ENCODE measurements at places on chromosomes 12 and 14.

GRCh38 chr14:35509846-35510245 is 24.1 kb upstream of the INSM2 start:
- no peak for DNase-seq

GRCh38 chr12:57549909-57550640 is at the start of gene KIF5A:
Gene KIF5A (plus strand): TSS chr12:57550044. CDS start chr12:57550272, 228 bp downstream.
- DNase-seq = peak; percentile 13

- no peak for DNase-seq
Measured at GRCh38 chr14:30063746-30064145, 136.1 kb upstream of the PRKD1 start.

- DNase-seq = no peak
Measured at GRCh38 chr12:6553051-6553868, 2.6 kb downstream of the IFFO1 start.

DNA sequence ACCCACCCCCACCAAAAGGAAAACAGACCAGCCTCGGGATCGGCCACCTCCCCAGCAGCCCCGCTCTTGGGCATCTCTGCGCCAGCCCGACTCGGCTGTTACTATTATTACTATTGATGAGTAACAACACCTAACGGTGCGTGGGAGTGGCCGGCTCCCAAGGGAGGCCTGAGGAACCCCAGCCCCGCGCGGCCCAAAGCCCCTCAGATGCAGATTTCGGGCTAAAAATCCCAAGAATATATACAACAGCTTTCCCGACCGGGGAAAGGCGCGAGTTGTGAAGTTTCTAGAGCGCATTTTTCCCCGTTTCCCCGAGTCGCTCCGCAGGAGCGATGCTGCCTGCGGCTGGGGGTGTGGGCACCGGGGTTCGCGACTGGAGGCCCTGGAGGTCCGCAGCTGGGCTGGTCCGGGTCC is 565 bp downstream of the NT5DC3 start:
- no peak for DNase-seq

DNA sequence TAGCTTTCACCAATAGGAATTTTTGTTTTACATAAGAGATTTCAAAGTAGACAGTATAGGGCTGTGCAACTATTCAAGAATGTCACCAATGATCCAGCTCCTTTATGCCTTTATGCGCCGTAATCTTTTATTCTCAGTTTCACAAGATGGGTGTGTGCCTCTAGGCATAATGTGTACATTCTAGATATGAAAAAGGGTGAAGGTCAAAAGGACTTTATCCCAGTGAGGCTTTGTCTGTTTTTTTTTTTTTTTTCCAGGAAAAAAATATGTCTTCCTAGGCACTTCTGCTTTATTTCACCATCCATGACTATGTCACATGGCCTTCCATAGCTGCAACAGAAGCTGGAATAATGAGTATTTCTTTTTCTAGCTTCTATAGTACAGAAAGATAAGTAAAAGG is 142.3 kb upstream of the IGF1 start:
- no peak for DNase-seq

- DNase-seq = no peak
Measured at GRCh38 chr12:63093084-63093483, 57.9 kb downstream of the AVPR1A start.

GRCh38 chr14:60242429-60242828 is 6.6 kb upstream of the PPM1A start:
- no peak for DNase-seq

- no peak for DNase-seq
Measured at GRCh38 chr14:73977896-73978295, 27.8 kb downstream of the COQ6 start.

GRCh38 chr12:122295877-122296276 is 29.6 kb upstream of the VPS33A start:
- no peak for DNase-seq

GRCh38 chr14:100033347-100034075 is 31.7 kb upstream of the EVL start:
- DNase-seq = no peak

- no peak for DNase-seq
Measured at GRCh38 chr12:110015132-110015531, 15.9 kb downstream of the ANKRD13A start.

DNA sequence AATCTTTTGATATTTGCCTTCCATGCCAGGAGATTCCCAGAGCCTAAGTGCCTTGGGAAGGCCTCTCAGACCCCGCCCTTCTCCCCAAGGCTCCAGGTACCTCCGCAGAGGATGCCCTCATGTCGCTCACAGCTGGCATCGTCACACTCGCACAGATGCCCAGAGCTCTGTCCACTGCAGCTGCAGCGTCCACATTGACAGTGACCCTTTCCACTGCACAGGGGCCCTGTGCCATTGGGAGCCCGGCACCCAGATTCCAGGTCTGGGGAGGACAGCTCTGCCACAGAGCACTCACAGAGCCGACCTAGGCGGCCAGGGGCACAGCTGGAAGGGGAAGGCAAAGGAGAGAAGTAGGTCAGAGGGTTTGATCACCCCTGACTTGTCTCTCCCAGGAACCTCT is 12.3 kb upstream of the CSAD start:
- DNase-seq = no peak

DNA sequence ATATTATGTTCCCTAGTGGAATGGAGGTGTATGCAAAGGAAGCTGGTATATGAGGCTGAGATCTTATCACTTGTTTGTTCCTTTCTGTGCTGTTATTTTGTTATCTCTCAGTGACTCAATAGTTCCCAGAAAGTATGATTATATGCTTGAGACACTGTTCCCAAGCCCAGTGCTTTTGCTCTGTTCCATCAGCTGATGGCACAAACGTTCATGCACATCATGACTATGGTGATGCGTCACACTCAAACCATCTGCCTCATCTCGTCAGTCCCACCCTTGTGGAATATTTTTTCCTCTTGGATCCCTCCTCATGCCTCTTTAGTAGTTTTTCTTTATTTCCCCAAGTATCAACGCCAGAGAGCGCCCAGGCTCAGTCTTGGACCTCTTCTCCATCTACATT is 786.9 kb downstream of the AACS start:
- no peak for DNase-seq

DNA sequence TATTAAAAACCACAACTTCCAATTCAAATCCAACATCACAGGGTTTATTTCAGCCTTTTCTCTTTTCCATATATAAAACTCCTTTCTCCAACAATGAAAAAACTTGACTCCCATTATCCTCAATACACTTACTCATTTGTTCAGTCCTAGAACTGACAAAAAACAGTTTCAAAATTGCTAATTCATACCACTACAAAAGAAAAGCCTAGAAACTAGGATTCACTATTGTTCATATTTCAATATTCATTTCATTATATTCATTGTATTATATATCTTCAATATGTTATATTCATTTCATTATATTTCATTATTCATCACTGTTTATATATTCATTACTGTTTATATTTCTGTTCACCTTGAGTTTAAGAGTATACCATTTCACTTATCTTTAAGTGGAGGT is 85.8 kb downstream of the NUMB start:
- no peak for DNase-seq

DNA sequence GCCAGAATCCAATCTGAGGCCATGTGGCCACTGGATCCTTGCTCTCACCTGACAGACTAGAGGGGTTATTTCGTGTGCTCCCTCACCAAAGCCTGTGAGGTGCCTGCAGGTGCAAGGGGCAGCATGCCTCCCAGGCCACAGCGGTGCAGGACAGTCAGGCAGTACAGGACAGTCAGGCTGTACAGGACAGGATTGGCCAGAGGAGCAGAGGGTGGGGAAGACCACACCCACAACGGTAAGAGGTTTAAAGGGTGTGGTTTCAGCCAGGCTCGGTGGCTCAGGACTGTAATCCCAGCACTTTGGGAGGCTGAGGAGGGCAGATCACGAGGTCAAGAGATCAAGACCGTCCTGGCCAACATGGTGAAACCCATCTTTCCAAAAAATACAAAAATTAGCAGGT is 3.1 kb upstream of the BRF1 start:
- no peak for DNase-seq

- DNase-seq = no peak
Measured at GRCh38 chr12:44812062-44812461, 64.1 kb downstream of the NELL2 start.

DNA sequence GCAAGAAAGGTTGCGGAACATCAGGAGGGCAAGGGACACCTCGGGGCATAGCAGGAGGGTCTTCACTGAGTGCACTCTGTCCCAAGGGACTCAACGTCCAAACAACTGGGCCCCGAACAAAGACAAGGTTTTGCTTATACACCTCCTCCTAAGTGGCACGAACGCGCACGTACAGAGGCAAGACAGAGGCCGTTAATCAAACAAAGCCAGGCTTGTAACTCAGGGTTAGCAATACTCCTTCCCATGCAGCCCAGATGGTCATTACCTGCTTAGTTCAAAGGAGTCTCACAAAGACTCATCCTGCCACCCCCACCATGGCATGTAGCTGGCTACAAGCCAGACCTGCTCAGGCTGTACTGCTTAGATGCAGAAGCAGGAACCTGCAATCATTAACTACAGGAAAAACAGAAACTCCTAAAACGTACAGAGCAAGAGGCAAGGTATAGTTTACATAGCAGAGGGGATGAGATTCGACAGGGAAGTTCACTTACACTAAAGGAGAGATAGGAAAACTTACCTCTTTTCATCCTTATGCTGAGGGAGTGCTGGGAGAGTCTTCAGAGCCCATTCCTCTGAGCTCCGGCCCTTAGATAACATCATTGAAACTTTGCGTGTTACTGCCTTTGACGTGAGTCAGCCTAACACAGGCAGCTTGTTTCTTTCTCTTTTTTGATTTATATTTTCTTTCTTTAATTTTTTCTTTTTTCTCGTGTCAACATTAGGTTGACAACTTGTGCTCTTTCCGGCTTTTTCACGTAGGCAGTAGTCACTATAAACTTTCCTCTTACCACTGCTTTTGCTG is 1319.1 kb downstream of the TMEM121 start:
- no peak for DNase-seq

GRCh38 chr12:53980104-53980801 is 4.7 kb upstream of the HOXC10 start:
- DNase-seq = no peak
